ENCODE measurements at places on chromosomes 2 and 18.

GRCh38 chr2:113602869-113603466 is 24.1 kb upstream of the RABL2A start:
- no peak for DNase-seq

- DNase-seq, result peak; percentile 39
These were observed 376.1 kb downstream of the XIRP2 start for GRCh38 chr2:167264380-167264779.

DNA sequence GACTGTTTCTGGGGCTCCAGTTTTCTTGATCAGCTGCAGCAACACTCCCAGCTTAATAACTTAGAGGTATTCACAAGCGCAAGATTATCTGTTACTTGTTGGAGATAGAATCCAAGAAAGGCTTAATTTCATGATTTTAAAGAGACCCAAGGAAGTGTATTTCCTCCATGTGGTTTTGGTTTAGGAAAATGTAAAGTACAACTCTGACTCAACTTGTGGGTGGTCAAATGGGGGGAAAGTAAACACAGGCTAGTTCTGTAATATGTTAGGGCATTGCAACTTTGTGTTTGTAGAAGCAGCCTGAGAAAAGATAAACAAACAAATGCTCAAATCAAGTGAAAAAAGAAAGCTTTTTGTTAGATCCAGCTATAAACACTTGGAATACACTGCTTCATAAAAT is 90.1 kb upstream of the COL3A1 start:
- DNase-seq, result peak; percentile 8

GRCh38 chr18:63878343-63878742 is 9.2 kb upstream of the SERPINB2 start:
- no peak for DNase-seq

DNA sequence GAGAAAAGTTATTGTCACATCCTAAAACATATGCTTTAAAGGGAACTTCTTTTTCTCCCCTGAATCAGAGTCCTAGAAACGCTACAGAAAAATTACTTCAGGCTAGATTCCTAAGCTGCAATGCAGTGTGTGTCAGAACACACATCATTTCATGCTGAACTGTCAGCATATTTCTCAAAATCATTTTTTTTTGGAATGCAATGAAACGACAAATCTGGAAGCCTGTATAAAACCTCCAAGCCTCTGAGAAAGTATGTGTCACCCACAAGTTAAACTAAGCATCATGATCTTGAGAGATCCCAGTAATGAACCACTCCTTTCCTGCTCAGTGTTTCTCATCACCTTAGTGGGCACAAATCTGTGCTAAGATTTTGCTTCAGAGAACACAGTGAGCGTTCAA is 276.2 kb downstream of the ZNF521 start:
- DNase-seq, result peak; percentile 3

DNA sequence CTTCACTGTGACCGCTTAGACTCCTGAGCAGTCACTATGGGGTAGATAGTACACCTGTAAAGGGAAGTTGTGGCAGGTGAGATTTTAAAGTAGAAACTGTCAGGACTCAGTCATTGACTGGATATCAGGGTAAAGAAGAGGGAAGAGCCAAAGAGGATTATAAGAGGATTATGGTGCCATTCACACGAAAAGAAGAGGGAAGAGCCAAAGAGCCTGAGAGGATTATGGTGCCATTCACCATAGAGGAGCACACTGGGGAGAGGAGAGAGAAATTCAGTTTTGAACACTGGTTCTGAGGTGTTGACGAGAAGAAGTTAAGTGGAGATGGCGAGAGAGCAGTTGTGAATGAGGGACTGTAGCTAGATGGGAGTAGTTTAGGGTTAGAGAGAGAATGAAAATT is 16.9 kb upstream of the KCNJ13 start:
- no peak for DNase-seq

DNA sequence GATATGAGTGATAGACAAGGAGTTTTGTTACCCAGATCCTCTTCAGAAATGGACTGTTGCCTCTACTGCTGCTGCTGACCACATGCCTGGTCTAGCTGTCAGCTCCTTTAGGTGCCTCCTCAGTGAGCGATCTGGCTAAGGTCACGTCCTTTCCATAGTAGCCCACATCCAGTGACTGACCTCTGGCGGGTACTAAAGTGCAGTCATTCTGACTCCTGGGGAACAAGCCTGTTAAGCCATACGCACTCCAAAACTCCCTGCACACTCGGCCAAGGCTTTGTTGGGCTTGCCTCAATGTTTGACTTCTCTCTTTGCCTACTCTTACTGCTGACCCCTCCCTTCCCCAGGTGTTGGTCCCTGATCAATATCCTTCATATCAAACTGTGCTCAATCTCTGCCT is 685.2 kb downstream of the IRS1 start:
- DNase-seq, result peak; percentile 17

- no peak for DNase-seq
These were observed 39.5 kb downstream of the SFT2D3 start for GRCh38 chr2:127740665-127741288.

GRCh38 chr2:191569025-191569424 is 108.9 kb upstream of the NABP1 start:
- peak; percentile 24 for DNase-seq

GRCh38 chr18:44881461-44882162 is 200.9 kb downstream of the SETBP1 start:
- no peak for DNase-seq

- DNase-seq, result no peak
These were observed 26.8 kb downstream of the SERPINB4 start for GRCh38 chr18:63617049-63617914.

DNA sequence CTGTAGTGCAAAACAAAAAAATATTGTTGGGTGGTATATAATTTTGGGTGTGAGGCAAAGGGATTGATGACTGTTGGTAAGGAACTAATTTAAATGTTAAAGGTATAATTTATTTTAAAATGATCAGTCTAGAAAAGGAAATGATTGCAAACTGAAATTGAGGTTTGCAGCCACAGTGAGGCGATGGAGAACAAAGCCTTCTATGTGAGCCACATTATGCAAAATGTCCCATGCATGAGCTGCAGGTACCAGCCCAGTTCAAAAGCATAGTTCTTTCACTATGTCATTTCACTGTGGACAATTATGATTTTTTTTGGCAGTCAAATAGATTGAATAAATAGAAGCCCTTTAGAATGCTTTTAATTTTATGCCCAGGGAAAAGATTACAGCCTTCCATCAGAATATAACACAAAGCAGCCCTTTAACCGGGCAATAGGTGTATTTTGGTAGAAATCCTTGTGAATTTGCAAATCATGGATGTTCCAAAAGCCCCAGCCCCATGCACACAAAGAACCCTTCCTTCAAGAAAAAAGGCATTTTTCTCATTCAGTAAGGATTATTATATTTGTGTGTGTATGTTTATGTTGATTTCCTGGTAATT is 1.7 kb downstream of the MAP2 start:
- peak; percentile 20 for DNase-seq

DNA sequence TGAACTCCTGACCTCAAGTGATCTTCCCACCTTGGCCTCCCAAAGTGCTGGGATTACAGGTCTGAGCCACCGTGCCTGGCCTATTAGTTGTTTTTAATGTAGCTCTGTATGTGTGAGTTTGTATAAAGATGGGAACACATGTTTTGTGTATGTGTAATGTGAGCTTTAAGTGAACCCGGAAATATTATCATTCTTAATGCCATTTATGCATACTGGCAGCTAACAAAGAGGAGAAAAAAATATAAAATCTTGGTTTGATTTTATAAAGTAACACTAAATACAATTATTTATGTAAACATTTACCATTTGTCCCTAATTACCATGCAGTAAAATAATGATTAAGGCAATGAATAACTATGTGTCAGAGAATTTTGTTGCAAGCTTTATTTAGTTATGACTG is 9.1 kb upstream of the CKAP2L start:
- DNase-seq, result no peak

DNA sequence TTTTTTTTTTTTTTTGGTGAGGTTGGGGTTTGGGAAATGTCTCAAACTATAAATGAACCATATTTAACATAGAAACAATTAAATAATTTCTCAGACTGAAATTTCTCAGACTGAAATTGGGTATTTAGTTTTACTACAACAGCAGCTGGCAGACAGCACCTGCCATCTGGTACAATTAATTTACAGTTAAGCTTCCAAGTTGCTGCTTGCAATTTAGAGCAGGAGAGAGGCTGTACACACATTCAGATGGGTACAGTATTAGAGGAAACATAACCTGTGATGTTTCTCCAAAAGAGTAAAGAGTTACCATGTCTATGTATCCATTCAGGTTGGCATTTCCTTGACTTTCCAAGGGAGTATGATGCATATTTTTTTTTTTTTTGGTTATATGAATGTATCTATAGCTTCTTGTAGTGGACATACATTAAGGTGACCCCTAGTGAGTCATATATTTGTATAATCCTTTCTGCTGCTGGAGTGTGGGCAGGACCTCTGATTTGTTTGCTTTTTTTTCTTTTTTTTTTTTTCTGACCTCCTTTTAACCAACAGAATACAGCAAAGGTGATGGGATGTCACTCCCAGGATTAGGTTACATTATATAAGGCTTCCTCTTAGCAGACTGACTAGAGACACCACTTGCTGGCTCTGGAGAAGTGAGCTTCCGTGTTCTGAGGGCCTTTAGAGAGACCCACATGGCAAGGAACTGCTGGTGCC is 201.7 kb downstream of the PTH2R start:
- no peak for DNase-seq

DNA sequence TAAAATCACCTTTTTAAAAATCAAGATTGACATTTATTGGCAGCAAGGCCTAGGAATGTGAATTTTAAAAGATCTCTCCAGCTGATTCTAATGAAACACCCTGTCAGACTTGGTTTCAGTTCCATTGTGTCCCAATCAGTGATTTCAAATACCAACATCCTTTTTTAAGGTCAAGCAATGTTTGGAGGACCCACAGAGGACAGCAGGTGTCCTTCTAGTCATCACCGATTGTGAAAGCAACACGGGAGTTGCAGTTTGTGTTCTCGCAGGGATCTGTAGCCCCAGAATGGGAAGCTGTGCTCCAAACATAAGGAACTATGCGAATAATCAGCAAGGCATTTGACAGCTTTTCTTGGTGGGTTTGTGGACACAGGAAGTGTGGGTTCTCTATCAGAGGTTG is 4.5 kb upstream of the KIDINS220 start:
- no peak for DNase-seq

GRCh38 chr2:152298754-152299153 is 36.2 kb upstream of the FMNL2 start:
- DNase-seq, result peak; percentile 72

- no peak for DNase-seq
These were observed 56.0 kb downstream of the CYBRD1 start for GRCh38 chr2:171578127-171578803.

GRCh38 chr18:55447672-55448018 is 140.3 kb downstream of the TCF4 start:
- DNase-seq, result no peak

- no peak for DNase-seq
These were observed 138.7 kb upstream of the ZNF516 start for GRCh38 chr18:76633588-76634269.

DNA sequence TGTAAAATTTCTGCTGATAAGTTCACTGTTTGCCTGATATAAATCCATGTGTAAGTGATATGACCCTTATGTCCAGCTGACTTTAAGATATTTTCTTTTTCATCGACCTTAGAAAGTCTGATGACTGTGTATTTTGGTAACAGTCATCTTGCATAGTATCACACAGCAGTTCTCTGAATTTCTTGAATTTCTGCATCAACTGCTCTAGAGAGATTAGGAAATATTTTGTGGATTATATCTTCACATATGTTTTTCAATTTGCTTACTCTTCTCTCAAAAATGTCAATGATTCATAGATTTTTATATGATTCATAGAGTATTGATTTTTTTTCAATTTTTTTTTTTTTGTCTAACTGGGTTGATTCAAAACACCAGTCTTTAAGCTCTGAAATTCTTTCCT is 945.3 kb downstream of the TRIB2 start:
- DNase-seq, result peak; percentile 8

GRCh38 chr18:50870138-50870845 is 8.6 kb upstream of the ME2 start:
- peak; percentile 96 for DNase-seq

- peak; percentile 38 for DNase-seq
These were observed 19.5 kb downstream of the G6PC2 start for GRCh38 chr2:168920504-168921157.

GRCh38 chr2:102839668-102840388 is 78.0 kb downstream of the TMEM182 start:
- peak; percentile 42 for DNase-seq

GRCh38 chr2:241558532-241559322 is at the start of gene BOK:
TSS of gene BOK (plus strand) at chr2:241558745. CDS start at chr2:241559484, 739 bp downstream.
- DNase-seq, result peak; percentile 70

DNA sequence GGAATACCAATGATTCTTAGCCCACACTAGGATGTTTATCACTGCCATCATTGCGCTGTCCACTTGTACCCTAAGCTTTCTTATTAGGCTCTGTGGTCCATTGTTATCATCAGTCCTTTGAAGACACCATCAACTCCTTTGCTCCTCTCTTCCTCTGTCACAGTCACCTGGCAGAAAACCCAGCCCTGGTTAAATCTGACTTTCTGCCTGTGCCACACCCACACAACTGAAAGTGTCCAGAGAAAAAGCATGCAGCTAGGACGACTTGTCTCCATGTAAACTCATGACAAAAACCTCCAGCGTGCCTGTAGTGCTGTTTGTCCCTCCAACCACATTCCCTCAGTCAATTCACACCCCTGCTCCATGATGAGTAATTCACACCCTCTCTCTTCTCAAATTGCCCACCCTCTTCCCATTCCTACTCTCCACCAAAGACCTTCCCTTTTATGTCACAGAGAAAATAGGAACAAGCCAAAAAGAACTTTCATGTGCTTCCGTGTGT is 297.4 kb upstream of the MGAT5 start:
- no peak for DNase-seq

DNA sequence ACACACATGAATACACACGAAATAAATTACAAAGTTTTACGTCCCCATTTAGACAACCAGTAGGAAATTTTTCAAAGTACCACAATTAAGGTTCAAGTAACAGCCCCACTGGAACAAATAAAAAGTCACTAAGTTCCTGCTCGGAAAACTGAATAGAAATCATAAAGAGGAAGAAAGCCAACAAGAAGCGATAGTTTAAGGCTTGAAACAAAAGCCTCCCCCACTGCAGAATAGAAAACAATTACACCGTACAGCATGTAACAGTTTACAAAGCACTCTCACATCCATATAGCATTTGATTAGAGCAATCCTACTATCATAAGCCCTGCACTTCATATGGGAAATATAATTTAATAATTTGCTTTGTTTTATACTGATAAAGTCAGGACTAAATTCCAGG is 15.5 kb downstream of the KLF7 start:
- DNase-seq, result no peak

GRCh38 chr2:25855065-25855464 is 23.2 kb downstream of the ASXL2 start:
- DNase-seq, result no peak

GRCh38 chr2:235634435-235635158 is 140.8 kb downstream of the AGAP1 start:
- no peak for DNase-seq

DNA sequence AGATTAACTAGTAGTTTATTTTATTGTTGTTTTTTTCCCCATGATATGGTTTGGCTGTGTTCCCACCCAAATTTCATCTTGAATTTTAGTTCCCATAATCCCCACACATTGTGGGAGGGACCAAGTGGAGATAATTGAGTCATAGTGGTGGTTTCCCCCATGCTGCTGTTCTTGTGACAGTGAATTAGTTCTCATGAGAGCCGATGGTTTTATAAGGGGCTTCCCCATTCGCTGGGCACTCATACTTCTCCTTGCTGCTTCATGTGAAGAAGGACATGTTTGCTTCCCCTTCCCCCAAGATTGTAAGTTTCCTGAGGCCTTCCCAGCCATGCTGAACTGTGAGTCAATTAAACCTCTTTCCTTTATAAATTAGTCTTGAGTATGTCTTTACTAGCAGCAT is 36.5 kb downstream of the GALNT14 start:
- DNase-seq, result no peak

All from HT1080 (cell line).